Fibroblast of the aortic adventitia (primary cell): ENCODE measurements at places on chromosomes 13 and 19. TPM values are rescaled to one million over a fixed set of nuclear protein-coding genes. Genes with fewer than 3 reads are reported as not detected.

The RELB gene
- total RNA-seq: 3.4 and 5.9 TPM in 2 replicates

The DMKN gene
- 11.4 and 63.0 TPM in 2 replicates for total RNA-seq

The PSG6 gene
- total RNA-seq: not detected in 2 replicates

The ANKLE1 gene
- total RNA-seq: 0.09 and 0.41 TPM in 2 replicates

The ZNF71 gene
- total RNA-seq: 2.4 and 6.3 TPM in 2 replicates

The NMRK2 gene
- total RNA-seq: not detected in 2 replicates

The SMIM44 gene
- total RNA-seq: not detected in 2 replicates

The PPP1R13L gene
- 1.3 and 2.8 TPM in 2 replicates for total RNA-seq

The PABPC3 gene
- 0.08 and 0.09 TPM in 2 replicates for total RNA-seq

The RYR1 gene
- total RNA-seq: under 0.01 TPM in 1 of 2 replicates, not detected in the other

The ZNF440 gene
- 6.6 and 12.7 TPM in 2 replicates for total RNA-seq

The UFM1 gene
- total RNA-seq: 65.3 and 134 TPM in 2 replicates

The FOXA3 gene
- not detected in 2 replicates for total RNA-seq

The CA11 gene
- total RNA-seq: 2.3 and 14.5 TPM in 2 replicates

The MYH14 gene
- not detected in 2 replicates for total RNA-seq
